ENCODE measurements at places on chromosomes 12 and 14. TPM values are rescaled to one million over a fixed set of nuclear protein-coding genes. Genes with fewer than 3 reads are reported as not detected.

- no peak for DNase-seq
- no peaks in the 10 kb centered on the region for H3K4me1 ChIP-seq
- no peaks in the 10 kb centered on the region for H3K27me3 ChIP-seq
- no peak overlapping the region for H3K27ac ChIP-seq
Measured at GRCh38 chr14:53310412-53310811, 157.3 kb upstream of the DDHD1 start.

DNA sequence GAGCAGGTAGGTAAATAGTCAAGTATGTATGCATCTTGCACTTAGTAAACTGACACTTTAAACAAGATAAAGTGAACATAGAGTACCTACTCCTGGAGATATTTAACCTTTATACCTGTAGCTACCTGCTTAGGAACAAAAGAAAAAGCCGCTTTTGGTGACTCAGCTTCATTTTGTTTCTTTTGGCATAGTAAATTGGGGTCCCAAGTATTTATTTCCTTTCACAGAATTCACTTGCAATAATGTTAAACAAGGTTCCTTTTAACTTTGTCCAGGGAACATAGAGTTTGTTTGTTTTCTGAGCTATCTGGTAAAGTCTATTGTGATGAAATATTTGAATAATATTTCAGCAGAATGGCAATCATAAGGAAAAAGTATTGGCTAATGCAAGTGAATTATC is 20.0 kb downstream of the SLCO1B3 start:
- no peak overlapping the region for H3K27ac ChIP-seq
- no peak for DNase-seq
- no peaks in the 10 kb centered on the region for H3K4me1 ChIP-seq
- no peaks in the 10 kb centered on the region for H3K36me3 ChIP-seq
- no peak overlapping the region for H3K4me3 ChIP-seq

DNA sequence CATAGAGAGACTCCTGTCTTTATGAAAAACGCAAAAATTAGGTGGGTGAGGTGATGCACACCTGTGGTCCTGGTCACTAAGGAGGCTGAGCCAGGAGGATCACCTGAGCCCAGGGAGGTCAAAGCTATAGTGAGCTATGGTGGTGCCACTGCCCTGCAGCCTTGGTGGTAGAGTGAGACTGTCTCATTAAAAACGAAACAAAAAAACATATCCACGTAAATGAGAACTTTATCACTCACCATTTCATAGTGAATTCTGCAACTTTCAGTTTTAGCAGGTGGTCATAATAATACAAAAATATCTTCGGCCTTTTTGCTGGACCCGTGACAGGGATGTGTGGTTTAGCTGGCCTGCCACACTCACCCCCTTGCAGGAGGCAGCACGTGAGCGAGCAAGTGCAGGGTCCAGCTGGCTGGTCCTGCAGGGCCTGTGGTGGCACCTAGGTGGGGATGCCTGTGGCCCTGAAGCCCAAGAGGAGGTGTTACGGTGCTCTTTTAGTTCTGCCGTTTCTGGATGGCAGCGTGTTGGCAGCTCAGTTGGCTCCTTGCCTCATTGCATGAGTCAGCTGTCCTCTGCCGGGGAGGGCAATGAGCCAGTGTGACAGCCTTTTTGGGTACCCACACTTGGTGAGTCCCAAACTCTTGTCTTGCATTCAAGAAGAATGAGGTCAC is 1330.7 kb upstream of the TMEM132C start:
- no peak overlapping the region for H3K4me3 ChIP-seq
- no peak overlapping the region for H3K27ac ChIP-seq
- no peaks in the 10 kb centered on the region for H3K27me3 ChIP-seq
- DNase-seq = peak; percentile 62
- H3K36me3 ChIP-seq = no peaks in the 10 kb centered on the region

DNA sequence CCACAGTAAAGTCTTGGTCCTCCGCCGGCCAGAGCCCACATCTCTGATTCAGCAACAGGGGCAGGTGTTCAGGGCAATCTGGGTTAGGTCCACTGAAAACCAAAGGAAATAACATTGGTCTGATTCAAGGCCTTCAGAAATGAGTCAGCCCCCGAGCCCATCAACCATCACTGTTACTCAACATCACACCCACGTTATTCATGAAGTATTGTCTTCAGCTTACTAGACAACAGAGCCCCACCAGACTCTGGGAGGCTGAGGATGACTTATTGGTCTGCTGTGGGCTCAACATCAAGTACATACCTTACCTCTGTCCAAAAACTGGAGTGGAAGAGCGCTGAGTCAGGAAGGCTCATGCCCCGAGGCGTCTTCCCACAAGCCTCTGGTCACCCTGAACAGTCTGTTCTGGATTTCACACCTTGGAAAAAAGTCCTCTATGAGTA is 97.5 kb downstream of the ZFP36L1 start:
- no peaks in the 10 kb centered on the region for H3K27me3 ChIP-seq
- no peak for DNase-seq
- H3K27ac ChIP-seq = no peak overlapping the region
- peaks cover 5% of the 10 kb centered on the region for H3K4me1 ChIP-seq

DNA sequence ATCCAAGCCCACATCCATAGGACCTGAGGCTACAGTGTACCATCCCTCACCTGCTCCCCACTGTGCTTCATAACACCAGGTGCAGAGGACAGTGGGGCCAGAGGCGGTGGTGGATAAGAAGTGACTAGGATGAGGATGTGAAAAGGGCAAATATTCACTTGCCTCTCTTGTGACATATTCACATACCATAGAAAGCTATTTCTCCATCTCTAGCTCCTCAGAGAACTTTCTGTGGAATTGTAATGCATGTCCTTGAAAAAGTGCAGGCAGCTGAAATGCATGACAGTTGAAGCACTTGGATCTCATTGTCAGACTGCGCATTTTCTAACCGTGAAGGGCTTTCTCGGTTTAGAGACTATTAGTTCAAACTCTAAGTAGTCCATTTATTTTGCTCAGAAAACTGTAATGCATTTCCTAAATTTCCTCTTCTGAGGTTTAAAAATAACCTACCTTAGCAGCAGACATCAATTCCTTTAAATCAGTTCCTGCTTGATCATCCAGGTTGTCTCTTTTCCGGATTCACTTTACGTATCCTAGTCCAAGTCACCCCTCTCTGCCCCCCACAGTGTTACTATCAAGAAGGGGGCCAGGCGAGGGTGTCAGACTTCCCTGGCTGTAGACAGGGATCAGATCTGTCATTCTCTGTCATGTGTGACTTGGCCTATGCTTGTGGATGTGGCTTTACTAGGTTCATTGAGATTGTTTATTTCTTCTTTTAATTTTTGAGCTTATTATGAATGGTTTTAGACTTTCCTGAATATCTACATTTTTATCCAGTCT is 984.0 kb upstream of the TMEM132C start:
- no peak for DNase-seq
- H3K36me3 ChIP-seq = no peaks in the 10 kb centered on the region
- no peak overlapping the region for H3K27ac ChIP-seq

DNA sequence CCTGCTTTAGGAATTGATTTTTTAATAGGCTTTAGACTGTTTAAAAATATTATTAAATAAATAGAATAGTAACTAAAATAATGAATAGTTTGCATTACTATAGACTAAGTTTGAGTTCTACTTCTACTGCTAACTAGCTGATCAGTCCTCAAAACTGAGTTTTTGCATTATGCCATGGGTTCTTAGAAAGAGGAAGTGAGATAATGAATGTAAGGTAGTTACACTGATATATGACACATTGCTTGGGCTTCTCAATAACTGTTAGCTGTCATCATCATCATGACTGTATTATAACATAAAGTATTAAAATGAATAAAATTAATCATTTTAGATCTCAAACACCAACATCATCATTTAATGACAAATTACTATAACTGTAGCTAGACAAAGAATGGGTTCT is 949.7 kb downstream of the TRHDE start:
- DNase-seq = no peak
- H3K27ac ChIP-seq = no peak overlapping the region
- no peaks in the 10 kb centered on the region for H3K4me1 ChIP-seq
- no peak overlapping the region for H3K4me3 ChIP-seq
- H3K36me3 ChIP-seq = no peaks in the 10 kb centered on the region

GRCh38 chr12:109728921-109729320 is 15.3 kb downstream of the FAM222A start:
- no peak overlapping the region for H3K27ac ChIP-seq
- no peak overlapping the region for H3K4me3 ChIP-seq
- DNase-seq = no peak
- no peaks in the 10 kb centered on the region for H3K36me3 ChIP-seq
- no peaks in the 10 kb centered on the region for H3K27me3 ChIP-seq
- peaks cover 4% of the 10 kb centered on the region for H3K4me1 ChIP-seq

- no peaks in the 10 kb centered on the region for H3K36me3 ChIP-seq
- no peak overlapping the region for H3K27ac ChIP-seq
- H3K4me1 ChIP-seq = no peaks in the 10 kb centered on the region
- no peak for DNase-seq
Measured at GRCh38 chr12:118959985-118960560, 21.3 kb upstream of the SRRM4 start.

DNA sequence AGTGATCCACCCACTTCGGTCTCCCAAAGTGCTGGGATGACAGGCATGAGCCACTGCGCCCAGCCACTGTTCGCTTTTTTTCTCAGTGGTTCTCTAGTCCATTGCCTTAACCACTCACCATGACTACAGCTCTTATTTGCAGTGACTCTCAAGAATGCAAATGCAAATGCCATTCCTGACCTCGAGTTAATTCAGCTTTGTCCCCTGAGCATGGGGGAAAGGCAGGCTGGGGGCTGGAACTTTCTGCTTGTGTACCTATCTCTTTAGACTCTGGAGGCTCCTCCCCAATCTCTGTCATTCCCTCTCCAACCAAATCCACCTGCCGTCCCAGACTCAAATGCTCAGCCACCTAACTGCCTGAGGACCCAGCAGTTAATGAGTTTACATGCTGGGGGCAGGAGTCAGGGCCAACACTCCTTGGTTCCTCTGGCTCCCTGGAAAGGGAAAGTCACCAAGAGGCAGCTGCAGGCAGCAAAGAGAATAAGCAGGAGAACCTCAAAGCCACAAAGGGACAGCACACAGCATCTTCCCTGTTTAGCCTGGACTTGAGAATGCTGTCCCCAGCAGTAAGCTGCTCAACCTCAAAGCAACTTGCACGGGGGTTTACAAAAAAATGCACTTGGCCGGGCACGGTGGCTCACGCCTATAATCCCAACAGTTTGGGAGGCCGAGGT is 5.3 kb upstream of the HNF1A start:
- H3K4me1 ChIP-seq = no peaks in the 10 kb centered on the region
- H3K27me3 ChIP-seq = no peaks in the 10 kb centered on the region
- no peak overlapping the region for H3K27ac ChIP-seq
- no peaks in the 10 kb centered on the region for H3K36me3 ChIP-seq
- no peak overlapping the region for H3K4me3 ChIP-seq

DNA sequence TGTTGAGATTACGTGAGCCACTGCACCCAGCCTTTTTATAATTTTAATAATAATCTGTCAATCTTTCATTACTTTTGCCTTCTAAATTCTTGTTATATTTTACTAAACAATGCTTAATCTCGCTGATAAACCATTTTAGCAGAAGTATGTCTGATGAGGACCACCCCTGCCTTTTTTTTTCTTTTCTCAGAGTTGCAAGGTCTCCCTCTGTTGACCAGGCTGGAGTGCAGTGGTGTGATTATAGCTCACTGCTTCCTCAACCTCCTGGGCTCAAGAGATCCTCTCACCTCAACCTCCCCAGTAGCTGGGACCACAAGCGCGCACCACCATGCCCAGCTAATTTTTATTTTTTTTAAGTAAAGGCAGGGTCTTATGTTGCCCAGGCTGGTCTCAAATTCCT is 118.6 kb upstream of the DNM1L start:
- no peak overlapping the region for H3K4me3 ChIP-seq
- no peaks in the 10 kb centered on the region for H3K36me3 ChIP-seq
- H3K4me1 ChIP-seq = peaks cover 25% of the 10 kb centered on the region
- no peaks in the 10 kb centered on the region for H3K27me3 ChIP-seq
- peak overlapping the region; percentile 51 for H3K27ac ChIP-seq
- DNase-seq = no peak

- H3K36me3 ChIP-seq = no peaks in the 10 kb centered on the region
- no peaks in the 10 kb centered on the region for H3K4me1 ChIP-seq
- no peak overlapping the region for H3K27ac ChIP-seq
- H3K4me3 ChIP-seq = no peak overlapping the region
- no peaks in the 10 kb centered on the region for H3K27me3 ChIP-seq
Measured at GRCh38 chr12:82698708-82699564, 12.2 kb downstream of the TMTC2 start.

GRCh38 chr14:100072783-100073346 is 7.6 kb downstream of the EVL start:
- peaks cover 25% of the 10 kb centered on the region for H3K4me1 ChIP-seq
- H3K27me3 ChIP-seq = no peaks in the 10 kb centered on the region
- no peak overlapping the region for H3K27ac ChIP-seq
- H3K36me3 ChIP-seq = no peaks in the 10 kb centered on the region
- no peak for DNase-seq

Gene CMA1
- 0.77 TPM for total RNA-seq

Gene DDN
- 0.52 TPM for total RNA-seq

Gene IAPP
- total RNA-seq = not detected

Gene SYCP3
- not detected for total RNA-seq

Gene GALNT8
- 2.3 TPM for total RNA-seq

Gene SAV1
- 28.3 TPM for total RNA-seq

Gene KRT8
- 112 TPM for total RNA-seq

Gene TRMT61A
- total RNA-seq = 6.1 TPM

Measured in heart right ventricle (tissue), 16 donors.